ENCODE measurements at places on chromosomes 6 and 20. TPM values are rescaled to one million over a fixed set of nuclear protein-coding genes. Genes with fewer than 3 reads are reported as not detected.

- DNase-seq = no peak
- H3K36me3 ChIP-seq = no peaks in the 10 kb centered on the region
- H3K27me3 ChIP-seq = no peaks in the 10 kb centered on the region
- no peak overlapping the region for H3K27ac ChIP-seq
Measured at GRCh38 chr6:150999107-150999506, 133.6 kb downstream of the MTHFD1L start.

- no peaks in the 10 kb centered on the region for H3K27me3 ChIP-seq
- no peaks in the 10 kb centered on the region for H3K36me3 ChIP-seq
- H3K27ac ChIP-seq = no peak overlapping the region
Measured at GRCh38 chr20:19677336-19677735, 80.7 kb upstream of the RIN2 start.

DNA sequence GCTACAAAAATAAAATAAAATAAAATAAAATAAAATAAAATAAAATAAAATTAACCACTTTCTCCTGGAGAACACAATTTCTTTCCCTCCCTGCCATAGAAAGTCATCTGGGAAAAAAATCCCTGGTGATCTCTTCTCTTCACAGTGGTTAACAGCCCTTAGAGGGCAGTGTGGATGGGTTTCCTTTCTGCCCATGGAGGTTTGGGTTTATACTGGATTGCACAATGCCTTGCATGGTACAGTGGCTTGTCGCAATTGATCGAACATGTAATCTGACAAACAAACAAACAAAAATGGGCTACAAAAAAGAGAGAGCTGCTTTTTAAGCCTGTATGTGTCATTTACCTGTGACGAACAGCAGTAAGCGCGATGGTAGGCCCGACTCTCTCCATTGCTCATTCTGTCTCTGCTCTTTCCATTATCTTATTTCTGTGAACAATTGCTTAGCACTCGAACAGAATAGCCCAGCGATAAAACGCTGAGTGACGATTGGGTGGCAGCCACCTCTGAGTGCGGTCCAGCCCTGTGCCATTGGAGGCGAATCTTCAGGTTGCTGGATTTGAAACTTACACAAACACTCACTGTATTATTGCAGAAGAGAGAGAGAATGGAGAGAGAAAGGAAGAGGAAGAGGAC is 166.1 kb downstream of the CD83 start:
- no peak for DNase-seq
- no peaks in the 10 kb centered on the region for H3K36me3 ChIP-seq
- no peaks in the 10 kb centered on the region for H3K27me3 ChIP-seq
- no peak overlapping the region for H3K27ac ChIP-seq

DNA sequence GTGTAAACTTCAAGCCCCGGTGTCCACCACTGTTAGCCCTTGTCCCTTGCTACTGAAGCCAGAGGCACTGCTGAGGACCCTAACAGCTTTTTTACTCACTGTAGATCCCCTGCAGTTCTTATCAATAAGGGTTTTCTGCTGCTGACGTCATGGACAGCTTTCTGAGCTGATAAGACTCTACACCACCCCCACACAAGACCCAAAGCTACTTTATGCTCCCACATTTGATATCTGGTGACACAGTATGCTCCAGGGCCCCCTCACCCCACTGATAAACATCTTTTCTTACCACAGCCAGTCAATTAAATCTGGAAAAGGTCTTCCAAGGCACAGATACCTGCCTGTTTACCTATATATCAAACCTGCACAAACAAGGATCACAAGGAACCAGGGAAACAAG is 65.3 kb downstream of the NUS1 start:
- no peaks in the 10 kb centered on the region for H3K27me3 ChIP-seq
- no peak overlapping the region for H3K27ac ChIP-seq

DNA sequence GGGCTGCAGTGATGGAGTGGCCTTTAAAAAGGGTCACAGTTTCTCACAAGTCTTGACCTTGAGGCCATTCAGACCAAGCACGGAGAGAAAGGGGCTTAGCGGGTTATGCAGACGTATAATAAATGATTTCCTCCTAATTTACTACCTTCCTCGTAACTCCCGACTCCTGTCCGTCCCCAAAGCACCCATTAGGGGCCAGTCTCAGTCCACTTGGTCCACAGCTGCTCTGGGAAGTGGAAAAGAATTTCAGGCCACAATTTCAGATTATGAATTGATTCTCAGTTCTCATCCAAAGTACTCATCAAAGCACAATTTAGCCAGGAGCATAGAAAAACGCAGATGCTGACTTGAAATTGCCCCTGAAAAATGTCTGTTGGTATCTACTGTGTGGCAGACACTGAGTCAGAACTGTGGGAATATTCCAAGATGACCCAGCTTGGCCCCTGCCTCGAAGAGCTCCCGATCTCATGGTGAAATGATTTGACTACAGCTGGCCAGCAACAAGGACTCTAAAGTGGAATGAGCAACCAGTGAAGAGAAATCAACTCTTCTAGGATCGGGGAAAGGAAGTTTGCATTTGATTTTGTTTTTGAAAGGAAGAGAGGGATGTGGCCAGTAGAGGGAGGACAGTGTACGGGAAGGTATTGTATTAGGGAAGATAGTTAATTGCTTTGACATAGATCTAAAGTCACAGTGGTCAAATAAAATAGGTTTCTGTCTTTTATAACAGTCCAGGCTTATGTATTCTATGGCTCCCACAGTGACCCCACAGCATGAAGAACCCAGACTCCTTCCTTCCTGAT is 15.2 kb upstream of the STK35 start:
- H3K4me3 ChIP-seq = no peak overlapping the region
- H3K27ac ChIP-seq = no peak overlapping the region
- no peaks in the 10 kb centered on the region for H3K4me1 ChIP-seq
- no peaks in the 10 kb centered on the region for H3K36me3 ChIP-seq

The KIAA0408 gene
- total RNA-seq = 0.34 TPM

DNA sequence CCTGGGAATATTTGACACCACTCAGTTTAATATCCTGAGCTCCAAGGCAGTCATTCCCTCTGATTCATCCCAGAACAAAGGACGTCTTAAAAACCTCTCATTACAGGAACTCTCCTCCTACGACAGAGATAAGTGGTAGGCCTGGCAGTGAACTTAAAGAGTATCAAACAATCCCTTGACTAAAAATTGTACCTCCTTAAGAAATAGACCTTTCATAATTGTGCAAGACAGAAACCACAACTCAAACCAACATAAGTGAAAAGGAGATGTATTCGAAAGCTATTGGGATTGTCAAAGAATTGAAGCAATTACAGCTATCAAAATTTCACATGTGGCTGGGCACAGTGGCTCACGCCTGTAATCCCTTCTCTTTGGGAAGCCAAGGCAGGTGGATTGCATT is 19.1 kb upstream of the BNIP5 start:
- H3K4me3 ChIP-seq = no peak overlapping the region
- H3K36me3 ChIP-seq = no peaks in the 10 kb centered on the region
- no peak overlapping the region for H3K27ac ChIP-seq
- no peak for DNase-seq
- H3K4me1 ChIP-seq = peaks cover 4% of the 10 kb centered on the region

- no peak overlapping the region for H3K4me3 ChIP-seq
- H3K36me3 ChIP-seq = no peaks in the 10 kb centered on the region
- no peaks in the 10 kb centered on the region for H3K27me3 ChIP-seq
- H3K4me1 ChIP-seq = no peaks in the 10 kb centered on the region
- DNase-seq = no peak
Measured at GRCh38 chr20:39736434-39737327, 774.5 kb downstream of the DHX35 start.

The EFHC1 gene
- 4.0 TPM for total RNA-seq

DNA sequence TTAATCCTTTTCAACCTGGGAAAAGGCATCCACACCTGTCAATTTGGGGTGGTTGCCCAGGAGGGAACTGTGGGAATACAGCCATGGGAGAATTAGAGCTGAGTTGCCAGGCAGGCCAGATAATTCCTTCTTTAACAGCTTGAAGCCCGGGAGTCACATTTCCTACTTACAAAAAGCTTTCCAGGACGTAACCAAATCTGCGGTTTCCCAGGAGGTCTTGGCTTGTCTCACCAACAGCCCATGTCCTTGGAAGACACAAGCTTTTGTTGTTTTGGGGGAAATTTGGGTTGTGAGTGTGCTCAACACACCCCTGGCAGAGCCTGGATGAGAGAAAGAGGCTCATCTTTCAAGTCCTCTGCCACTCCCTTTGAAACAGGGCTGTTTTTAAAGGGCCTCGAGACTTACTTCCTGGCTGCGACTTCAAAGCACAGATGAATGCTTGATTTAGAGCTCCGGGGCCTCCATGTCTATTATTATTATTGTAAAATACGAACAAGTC is 465.9 kb upstream of the BTBD3 start:
- H3K27ac ChIP-seq = peak overlapping the region; percentile 40
- H3K36me3 ChIP-seq = no peaks in the 10 kb centered on the region
- H3K27me3 ChIP-seq = no peaks in the 10 kb centered on the region
- DNase-seq = no peak
- peaks cover 23% of the 10 kb centered on the region for H3K4me1 ChIP-seq

DNA sequence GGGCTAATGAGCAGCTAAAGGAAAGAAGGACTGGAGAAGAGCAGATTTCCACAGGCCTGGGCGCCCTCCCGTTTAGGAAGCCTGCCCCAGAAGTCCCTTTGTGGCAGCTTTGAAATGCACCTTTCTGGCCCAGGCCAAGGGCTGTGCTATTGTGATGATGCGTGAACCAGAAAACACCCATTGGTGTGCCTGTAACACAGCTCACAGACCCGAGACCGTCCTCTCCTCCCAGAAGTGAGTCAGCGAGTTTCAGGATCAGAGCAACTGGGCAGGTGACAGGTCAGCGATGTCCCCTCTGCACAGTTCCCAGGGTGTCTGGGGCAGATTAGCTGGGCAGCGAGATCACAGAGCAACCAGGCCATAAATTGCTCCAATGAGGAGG is 71.9 kb upstream of the SULF2 start:
- DNase-seq = no peak
- H3K4me1 ChIP-seq = peaks cover 23% of the 10 kb centered on the region
- H3K27ac ChIP-seq = peak overlapping the region; percentile 57
- no peaks in the 10 kb centered on the region for H3K36me3 ChIP-seq
- H3K27me3 ChIP-seq = no peaks in the 10 kb centered on the region
- H3K4me3 ChIP-seq = no peak overlapping the region

GRCh38 chr6:136405420-136406029 is 115.9 kb upstream of the BCLAF1 start:
- no peak overlapping the region for H3K4me3 ChIP-seq
- H3K36me3 ChIP-seq = peaks cover 5% of the 10 kb centered on the region
- H3K27me3 ChIP-seq = no peaks in the 10 kb centered on the region
- no peak for DNase-seq

GRCh38 chr20:57704245-57704644 is 5.6 kb downstream of the PMEPA1 start:
- H3K27me3 ChIP-seq = peaks cover 24% of the 10 kb centered on the region
- no peak overlapping the region for H3K27ac ChIP-seq
- peaks cover 5% of the 10 kb centered on the region for H3K4me1 ChIP-seq
- DNase-seq = no peak
- no peaks in the 10 kb centered on the region for H3K36me3 ChIP-seq

The ULBP1 gene
- total RNA-seq = 0.26 TPM

- no peaks in the 10 kb centered on the region for H3K27me3 ChIP-seq
- no peak for DNase-seq
- H3K4me3 ChIP-seq = no peak overlapping the region
- no peaks in the 10 kb centered on the region for H3K36me3 ChIP-seq
Measured at GRCh38 chr6:79436241-79436640, 101.0 kb downstream of the LCA5 start.

- no peaks in the 10 kb centered on the region for H3K4me1 ChIP-seq
- DNase-seq = no peak
- no peak overlapping the region for H3K4me3 ChIP-seq
Measured at GRCh38 chr20:23670361-23670760, 18.5 kb downstream of the CST4 start.

DNA sequence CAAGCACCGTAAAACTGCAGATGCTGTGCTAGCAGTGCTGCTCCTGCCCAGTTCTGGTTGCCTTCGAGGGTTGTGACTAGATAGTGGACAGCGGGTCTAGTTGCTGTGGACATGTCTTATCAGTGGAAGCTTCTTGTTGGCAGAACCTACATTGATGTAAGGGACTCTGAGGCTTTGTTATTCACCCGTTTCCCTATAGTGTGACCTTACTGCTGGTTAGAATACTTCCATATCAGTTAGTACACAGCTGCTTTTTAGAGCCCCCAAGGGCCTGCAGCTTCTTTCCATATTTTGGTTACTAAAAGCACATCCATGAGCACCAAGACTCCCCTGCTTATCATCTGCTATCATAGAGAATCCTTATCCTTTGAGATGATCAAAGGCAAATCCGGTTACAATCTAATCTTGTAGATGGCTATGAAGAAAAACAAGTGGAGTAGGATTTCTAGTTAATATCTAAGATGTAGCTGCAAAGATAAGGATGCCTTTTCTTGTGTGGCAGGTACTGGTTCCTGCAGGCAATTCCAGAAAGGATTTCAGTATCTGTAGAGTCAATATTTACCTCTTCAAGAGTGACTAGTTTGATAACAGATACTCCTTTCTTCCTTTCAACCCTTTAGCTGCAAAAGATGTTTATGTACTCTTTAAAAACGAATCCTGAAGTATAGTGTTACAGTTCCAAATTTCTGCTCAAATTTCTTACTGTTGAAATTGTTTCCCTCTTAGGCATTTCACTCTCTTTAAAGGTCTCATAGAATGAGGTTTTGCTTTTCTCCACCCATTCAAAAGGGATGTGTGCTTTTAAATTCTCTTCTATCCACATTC is 163.6 kb downstream of the JARID2 start:
- no peaks in the 10 kb centered on the region for H3K36me3 ChIP-seq
- no peak overlapping the region for H3K4me3 ChIP-seq
- DNase-seq = no peak
- no peaks in the 10 kb centered on the region for H3K27me3 ChIP-seq
- H3K27ac ChIP-seq = no peak overlapping the region

The SGK2 gene
- total RNA-seq = not detected

DNA sequence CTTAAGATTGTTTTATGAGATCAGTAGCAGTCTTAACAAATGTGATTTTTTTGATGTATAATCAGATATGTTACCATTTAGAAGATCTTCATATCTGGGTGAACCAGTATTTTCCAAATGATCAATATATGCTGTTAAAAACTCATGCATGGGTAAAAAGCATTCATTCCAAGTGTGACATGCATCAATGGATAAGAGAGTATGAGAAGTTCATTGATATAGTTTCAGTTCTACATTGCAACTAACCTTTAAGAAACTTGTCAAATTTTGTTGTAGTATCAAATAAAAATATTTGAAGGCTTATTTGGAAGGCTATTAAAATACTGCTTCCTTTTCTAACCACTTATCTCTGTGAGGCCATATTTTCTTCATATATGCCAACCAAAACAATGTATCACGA is 117.7 kb downstream of the FIG4 start:
- peaks cover 11% of the 10 kb centered on the region for H3K36me3 ChIP-seq
- no peaks in the 10 kb centered on the region for H3K27me3 ChIP-seq
- H3K4me3 ChIP-seq = no peak overlapping the region
- H3K4me1 ChIP-seq = no peaks in the 10 kb centered on the region
- no peak overlapping the region for H3K27ac ChIP-seq

GRCh38 chr20:48265791-48266190 is 480.5 kb upstream of the SULF2 start:
- no peak for DNase-seq
- no peaks in the 10 kb centered on the region for H3K4me1 ChIP-seq
- no peak overlapping the region for H3K27ac ChIP-seq
- H3K36me3 ChIP-seq = no peaks in the 10 kb centered on the region
- no peak overlapping the region for H3K4me3 ChIP-seq
- H3K27me3 ChIP-seq = no peaks in the 10 kb centered on the region

The SPATA2 gene
- 4.0 TPM for total RNA-seq

The TEAD3 gene
- total RNA-seq = 30.5 TPM

The CPNE1 gene
- 47.3 TPM for total RNA-seq

GRCh38 chr6:20202324-20202658 is 10.0 kb downstream of the MBOAT1 start:
- H3K36me3 ChIP-seq = peaks cover 7% of the 10 kb centered on the region
- no peak overlapping the region for H3K27ac ChIP-seq
- DNase-seq = no peak
- peaks cover 29% of the 10 kb centered on the region for H3K4me1 ChIP-seq

Measured in esophagus squamous epithelium (tissue), 5 donors.